ENCODE measurements at places on chromosomes 3 and 15.

- no peak for DNase-seq
These were observed 38.1 kb downstream of the ZNF589 start for GRCh38 chr3:48278884-48279559.

DNA sequence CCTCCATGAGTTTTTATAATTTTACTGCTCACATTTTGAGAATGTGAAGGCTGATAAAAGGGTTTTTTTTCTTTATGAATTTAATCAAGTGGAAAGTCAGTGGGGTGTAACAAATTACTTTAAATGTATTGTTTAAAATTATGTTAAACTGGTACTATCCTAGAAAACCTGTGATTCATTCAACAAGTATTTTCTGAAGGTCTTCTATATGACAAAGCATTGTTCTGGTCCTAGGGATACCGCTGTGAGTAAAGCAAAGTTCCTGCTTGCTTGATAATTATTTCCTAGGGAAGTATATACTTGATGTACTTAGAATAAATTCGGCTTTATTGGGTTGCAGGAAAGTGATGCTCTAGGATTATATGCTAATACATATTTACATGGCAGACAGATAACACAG, 152.8 kb upstream of the GOLGA6L4 start:
- DNase-seq: no peak

DNA sequence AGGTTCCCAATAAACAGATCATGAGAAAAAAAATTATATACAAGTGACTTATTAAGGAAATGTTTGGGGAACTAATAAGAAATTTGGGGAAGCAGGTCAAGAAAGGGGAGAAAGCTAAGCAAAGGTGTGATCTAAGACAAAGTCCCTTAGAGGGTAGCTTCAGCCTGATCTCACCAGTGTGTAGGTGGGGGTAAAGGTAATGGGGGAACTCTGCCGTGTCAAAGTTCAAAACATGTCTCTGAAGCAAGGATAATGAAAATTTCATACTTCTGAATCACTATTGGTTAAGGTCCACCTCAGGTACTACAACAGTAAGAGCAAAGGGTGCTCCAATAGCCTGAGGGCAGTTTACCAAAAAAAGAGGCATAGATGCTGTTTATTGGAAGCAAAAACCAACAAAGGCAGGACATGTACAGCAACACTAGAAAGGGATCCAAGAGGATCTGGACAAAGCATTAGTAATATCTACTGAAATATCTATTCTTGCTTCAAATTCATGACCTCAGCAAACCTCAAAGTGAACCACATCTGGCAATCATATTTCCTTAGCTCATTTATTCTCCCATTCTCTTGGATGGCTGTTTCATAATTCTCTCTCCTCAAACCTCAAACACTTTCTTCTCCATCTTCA, 6.9 kb downstream of the ACAD11 start:
- no peak for DNase-seq

GRCh38 chr3:48983096-48983495, 6.9 kb upstream of the P4HTM start:
- no peak for DNase-seq

- DNase-seq: no peak
These were observed 13.6 kb upstream of the DENND6A start for GRCh38 chr3:57706462-57706861.

DNA sequence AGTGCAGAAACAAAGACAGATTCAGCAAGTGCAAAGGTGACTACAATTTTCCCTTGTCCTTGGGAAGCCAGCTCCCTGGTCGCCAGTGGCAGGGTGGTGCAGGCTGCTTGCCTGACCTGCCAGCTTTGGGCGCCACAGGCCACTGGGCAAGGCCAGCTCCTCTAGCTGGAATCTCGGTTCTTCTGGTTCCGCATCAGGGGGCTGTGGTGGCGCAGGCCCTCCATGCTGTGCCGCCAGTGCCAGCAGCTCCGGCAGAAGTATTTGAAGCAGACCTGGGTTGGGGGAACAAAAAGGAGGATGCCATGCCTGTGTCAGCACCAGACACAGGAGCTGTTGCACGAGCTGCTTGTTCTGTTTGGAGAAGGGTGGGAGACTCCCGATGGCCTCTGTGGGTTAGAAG, 4.2 kb upstream of the RPS17 start:
- DNase-seq: no peak
